ENCODE measurements at places on chromosomes 12 and 14. TPM values are rescaled to one million over a fixed set of nuclear protein-coding genes. Genes with fewer than 3 reads are reported as not detected.

GRCh38 chr14:48127674-48128073, 452.3 kb upstream of the MDGA2 start:
- DNase-seq = no peak

GRCh38 chr12:88391556-88391955, 188.7 kb downstream of the KITLG start:
- DNase-seq = peak; percentile 6

GRCh38 chr12:118500299-118500698, 123.9 kb downstream of the SUDS3 start:
- no peak for DNase-seq

DNA sequence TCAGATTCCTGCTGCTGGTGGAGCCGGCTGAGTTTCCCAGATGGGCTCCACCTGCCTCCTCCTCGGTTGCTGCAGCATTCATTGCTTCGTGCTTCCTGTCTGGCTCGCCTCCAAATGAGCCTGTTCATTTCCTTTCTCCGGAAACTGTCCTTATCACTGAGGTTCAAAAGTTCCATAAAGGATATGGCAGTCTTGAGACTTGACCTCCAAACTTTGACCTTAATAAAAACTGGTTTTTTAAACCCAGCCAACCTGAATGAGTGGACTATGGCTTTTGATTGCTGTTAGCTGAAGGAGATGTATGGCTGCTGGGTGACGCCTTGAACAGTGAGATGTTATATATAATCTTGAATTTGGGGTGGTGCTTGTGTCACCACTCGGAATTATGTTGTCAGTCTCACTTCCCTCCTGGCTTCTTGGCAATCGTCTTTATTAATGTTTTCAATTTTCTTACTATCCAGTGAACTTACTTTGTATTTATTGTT, 62.7 kb downstream of the RASSF3 start:
- peak; percentile 56 for DNase-seq

- no peak for DNase-seq
These were observed 9.6 kb downstream of the PFKM start for GRCh38 chr12:48128800-48129199.

DNA sequence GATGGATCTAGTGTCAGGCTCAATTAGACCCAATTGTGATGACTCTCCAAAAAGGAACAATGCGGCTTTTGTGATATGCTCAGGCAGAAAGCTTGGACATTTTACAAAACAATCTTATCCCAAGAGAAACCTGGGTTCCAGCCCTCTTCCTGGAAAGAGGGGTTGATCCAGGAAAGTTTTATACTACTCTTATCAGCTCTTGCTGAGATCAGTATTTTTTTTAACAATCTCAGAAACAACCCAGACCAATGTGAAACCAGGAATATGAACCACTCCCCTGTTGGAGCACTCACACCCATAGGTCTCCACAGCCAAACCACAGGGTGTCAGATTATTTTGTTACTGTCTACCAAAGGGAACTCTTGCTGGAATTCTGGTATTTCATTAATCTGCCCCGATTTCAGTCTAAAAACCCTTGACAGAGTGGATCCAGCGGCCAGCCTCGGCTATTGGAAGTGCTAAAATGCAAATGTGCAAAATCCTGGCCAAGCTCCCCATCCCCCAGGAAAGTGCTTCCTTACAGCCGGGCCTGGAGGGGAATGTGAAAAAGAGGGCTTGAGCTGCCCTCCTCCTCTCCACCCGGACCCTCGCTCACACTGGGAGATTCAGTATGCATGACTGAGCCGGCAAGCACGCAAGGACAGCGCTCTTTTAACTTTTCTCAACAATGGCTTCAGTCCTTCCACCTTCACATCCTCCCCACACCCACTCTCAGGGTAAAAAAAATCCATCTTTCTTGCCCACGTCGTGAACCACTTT, 4.0 kb downstream of the FBXL14 start:
- DNase-seq = no peak

ACSS3 gene
- total RNA-seq = 0.30 TPM

CRIP1 gene
- 260 TPM for total RNA-seq

SCN8A gene
- total RNA-seq = 7.1 TPM

VWF gene
- 0.57 TPM for total RNA-seq

DEGS2 gene
- total RNA-seq = 1.8 TPM

Data from HCT116 (cell line).